IMR-90 (cell line): ENCODE measurements at places on chromosomes 6 and 20. TPM values are rescaled to one million over a fixed set of nuclear protein-coding genes. Genes with fewer than 3 reads are reported as not detected.
A peak's percentile ranks its signal among the peaks of the same experiment; 100 is the strongest.

GRCh38 chr6:39051399-39052122, 3.0 kb downstream of the GLP1R start:
- no peak overlapping the region for H3K4me3 ChIP-seq
- peaks cover 34% of the 10 kb centered on the region for H3K27me3 ChIP-seq
- DNase-seq: no peak
- H3K27ac ChIP-seq: no peak overlapping the region
- H3K4me1 ChIP-seq: no peaks in the 10 kb centered on the region
- H3K36me3 ChIP-seq: no peaks in the 10 kb centered on the region

DNA sequence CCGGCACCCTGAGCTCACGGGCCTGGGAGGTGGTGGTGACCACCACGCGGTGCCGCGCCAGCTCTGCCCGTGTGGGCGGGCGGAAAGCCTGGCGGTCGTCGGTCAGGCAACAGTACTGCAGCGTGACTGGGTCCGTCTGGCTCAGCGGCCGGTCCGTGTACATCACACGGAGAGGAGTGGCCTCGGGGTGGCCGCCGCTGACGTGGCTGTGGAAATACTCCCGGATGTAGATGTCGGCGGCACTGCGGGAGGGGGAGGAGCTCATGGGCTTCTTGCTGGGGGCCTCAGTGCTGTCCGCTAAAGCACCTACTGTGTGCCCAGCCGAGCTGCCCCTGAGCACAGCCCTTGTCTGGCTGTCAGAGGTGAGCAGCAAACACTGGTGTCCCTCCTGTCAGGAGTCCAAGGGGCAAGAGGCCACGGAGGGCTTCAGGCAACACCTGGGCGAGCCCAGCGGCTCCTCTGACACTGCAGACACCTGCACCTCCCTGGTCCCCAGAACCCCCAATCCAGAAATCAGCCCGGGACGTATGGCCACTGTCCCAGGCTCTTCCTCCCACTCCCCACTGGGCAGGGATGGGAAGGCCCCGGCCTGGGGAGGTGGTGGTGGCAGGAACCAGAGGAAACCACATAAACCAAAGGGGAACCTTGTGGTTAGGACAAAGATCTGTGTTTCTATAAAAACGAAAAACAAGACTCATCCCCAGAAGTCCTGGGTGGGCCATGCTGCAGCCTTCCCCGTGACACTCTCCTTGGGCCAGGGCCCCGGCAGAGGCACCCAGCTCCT, 6.5 kb downstream of the HELZ2 start:
- no peak overlapping the region for H3K4me3 ChIP-seq
- H3K27me3 ChIP-seq: no peaks in the 10 kb centered on the region
- peaks cover 48% of the 10 kb centered on the region for H3K36me3 ChIP-seq
- no peak overlapping the region for H3K27ac ChIP-seq

Gene BPIFB2
- not detected in 2 replicates for total RNA-seq

DNA sequence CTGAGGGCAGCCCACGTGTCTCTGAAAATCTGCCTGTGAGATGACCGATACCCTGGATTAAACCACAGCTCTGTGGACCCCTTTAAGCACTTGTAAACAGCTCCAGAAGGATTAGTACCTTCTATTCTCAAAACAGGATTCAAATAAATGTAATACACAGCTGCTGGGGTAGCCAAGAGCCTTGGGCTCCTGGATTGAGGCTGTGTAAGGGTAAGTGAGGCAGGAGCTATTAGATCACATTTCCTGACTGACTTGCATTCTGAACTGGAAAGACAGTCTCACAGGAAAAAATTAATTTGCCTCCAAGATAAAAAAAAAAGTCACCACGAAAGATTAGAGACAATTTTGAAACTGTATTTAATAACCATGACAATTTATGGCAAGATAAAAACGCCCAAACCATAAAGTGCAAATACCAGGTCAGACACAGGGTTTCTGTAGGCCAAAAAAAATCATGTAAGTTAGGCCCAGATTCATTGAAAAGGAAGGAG, 78.0 kb downstream of the TRMT11 start:
- H3K4me3 ChIP-seq: no peak overlapping the region
- peak; percentile 39 for DNase-seq
- no peaks in the 10 kb centered on the region for H3K27me3 ChIP-seq
- peaks cover 6% of the 10 kb centered on the region for H3K4me1 ChIP-seq
- no peak overlapping the region for H3K27ac ChIP-seq

Gene PKHD1
- not detected in 2 replicates for total RNA-seq

Gene CRYBG1
- total RNA-seq: 1.1 TPM in 2 replicates

DNA sequence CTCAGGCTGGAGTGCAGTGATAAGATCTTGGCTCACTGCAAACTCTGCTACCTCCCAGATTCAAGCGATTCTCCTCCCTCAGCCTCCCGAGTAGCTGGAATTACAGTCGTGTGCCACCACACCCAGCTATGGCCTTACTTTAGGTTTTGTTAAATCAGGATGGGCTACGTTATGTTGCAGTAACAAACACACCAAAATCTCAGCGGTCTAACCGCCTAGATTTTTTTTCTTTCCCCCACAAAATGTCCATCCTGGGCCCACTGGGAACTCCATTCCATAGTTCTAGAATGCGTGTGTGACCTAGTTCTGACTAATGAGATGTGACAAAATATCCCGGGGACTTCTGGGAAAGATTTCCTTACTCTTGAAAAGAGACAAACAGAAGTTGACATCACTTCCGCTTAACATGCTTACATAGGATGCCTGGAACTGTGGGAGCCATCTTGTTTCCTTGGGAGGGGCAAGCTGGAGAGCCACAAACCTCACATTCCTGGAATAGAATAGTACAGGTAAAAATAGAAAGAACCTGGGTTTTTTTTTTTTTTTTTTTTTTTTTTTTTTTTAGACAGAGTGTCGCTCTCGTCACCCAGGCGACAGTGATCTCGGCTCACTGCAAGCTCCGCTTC, 42.3 kb upstream of the TRERF1 start:
- H3K27me3 ChIP-seq: no peaks in the 10 kb centered on the region; the same call in 1 of the 2 replicates
- no peak for DNase-seq
- no peaks in the 10 kb centered on the region for H3K4me1 ChIP-seq
- H3K4me3 ChIP-seq: no peak overlapping the region
- no peaks in the 10 kb centered on the region for H3K36me3 ChIP-seq

Gene SRSF12
- 0.28 and 0.36 TPM in 2 replicates for total RNA-seq

DNA sequence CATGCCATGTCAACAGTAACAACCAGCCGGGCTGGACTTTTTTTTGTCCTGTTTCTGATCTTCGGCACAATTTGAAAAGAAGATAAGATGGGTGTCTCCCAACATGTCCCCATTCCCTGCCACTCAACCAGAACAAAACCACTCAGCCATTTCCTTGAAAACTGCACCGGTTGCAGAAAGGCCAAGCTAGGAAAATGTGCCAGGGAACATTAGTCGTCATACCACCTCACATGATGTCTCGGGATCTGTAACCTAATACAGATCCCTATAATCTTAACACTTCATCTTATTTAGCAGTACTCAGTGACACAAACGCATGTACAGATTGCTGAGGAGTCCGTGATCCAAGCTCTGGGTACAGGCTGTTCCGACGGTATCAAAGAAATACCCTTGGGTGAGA, 46.5 kb downstream of the ALDH8A1 start:
- no peaks in the 10 kb centered on the region for H3K27me3 ChIP-seq
- no peaks in the 10 kb centered on the region for H3K36me3 ChIP-seq
- no peak overlapping the region for H3K27ac ChIP-seq
- no peak overlapping the region for H3K4me3 ChIP-seq
- DNase-seq: no peak
- H3K4me1 ChIP-seq: peaks cover 8% of the 10 kb centered on the region

- peaks cover 42% of the 10 kb centered on the region for H3K4me1 ChIP-seq
- no peaks in the 10 kb centered on the region for H3K27me3 ChIP-seq
- no peaks in the 10 kb centered on the region; the same call in 1 of the 2 replicates for H3K36me3 ChIP-seq
- DNase-seq: peak; percentile 35
- no peak overlapping the region for H3K4me3 ChIP-seq
Measured at GRCh38 chr6:16396497-16397319, 158.3 kb downstream of the GMPR start.

Gene DZANK1
- total RNA-seq: 0.54 and 0.83 TPM in 2 replicates

DNA sequence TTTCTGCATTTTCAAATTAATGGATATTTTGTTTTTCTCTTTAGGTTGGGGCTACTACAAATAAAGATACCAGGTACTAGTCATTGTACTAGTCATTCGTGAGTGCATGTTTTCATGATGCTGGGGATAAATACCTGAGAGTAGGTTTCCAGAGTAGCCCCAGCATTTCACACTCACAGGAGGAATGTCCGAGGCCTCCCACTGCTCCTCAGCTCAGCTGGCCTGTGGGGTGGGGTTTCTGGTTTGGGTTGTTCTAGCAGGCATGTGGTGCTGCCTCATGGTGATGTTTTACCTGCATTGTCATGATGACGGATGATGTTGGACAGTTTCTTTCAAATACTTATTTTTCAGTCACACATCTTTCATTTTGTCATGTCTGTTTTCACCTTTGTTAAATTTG, 144.5 kb downstream of the SMOC2 start:
- H3K4me1 ChIP-seq: no peaks in the 10 kb centered on the region
- H3K4me3 ChIP-seq: no peak overlapping the region
- no peaks in the 10 kb centered on the region for H3K27me3 ChIP-seq
- no peak overlapping the region for H3K27ac ChIP-seq

DNA sequence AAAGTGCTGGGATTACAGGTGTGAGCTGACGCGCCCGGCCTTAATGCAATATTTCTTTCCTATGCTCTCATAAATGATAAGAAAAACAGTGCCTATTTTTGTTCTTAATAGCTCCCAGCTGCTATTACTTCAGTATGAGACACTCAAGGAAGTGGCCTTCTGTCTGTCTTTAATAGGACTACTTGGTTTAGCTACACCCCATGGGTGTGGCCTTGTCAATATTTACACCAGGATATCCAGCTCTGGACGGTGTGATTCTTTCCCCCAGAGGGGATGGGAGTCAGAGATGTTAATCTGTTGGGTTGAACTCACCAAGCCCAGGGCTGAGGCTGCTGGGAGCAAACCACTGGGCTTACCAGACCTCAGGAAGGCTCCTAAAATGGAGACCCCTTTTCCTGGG, 134.2 kb downstream of the CEP57L1 start:
- no peaks in the 10 kb centered on the region for H3K36me3 ChIP-seq
- no peak overlapping the region for H3K27ac ChIP-seq
- peaks cover 17% of the 10 kb centered on the region for H3K27me3 ChIP-seq

DNA sequence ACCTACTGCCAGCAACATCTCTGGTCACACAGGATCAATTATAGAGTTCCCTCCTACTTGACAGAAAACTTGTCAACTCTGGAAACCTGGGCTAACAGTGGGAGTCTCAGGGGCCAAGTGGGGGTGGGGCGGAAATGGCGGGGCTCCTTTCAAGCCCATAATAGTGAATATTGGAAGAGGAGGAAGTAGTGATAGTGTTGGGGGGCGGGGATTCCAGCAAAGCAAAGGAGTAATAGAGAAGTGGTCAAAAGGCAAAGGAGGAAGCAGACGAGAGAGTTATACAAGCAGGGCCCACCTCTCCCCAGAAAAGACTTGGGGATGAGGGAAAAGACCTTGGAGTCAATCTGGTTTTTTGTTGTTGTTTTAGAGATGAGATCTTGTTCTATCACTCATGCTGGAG, 2.1 kb downstream of the DEF6 start:
- H3K4me1 ChIP-seq: peaks cover 7% of the 10 kb centered on the region
- H3K4me3 ChIP-seq: no peak overlapping the region
- peaks cover 13% of the 10 kb centered on the region for H3K36me3 ChIP-seq
- no peaks in the 10 kb centered on the region for H3K27me3 ChIP-seq

Gene NKX2-2
- total RNA-seq: not detected in 2 replicates

GRCh38 chr6:20208687-20209378, 3.4 kb downstream of the MBOAT1 start:
- no peaks in the 10 kb centered on the region for H3K36me3 ChIP-seq
- no peak for DNase-seq
- no peak overlapping the region for H3K27ac ChIP-seq
- H3K4me3 ChIP-seq: no peak overlapping the region
- peaks cover 7% of the 10 kb centered on the region; the same call in 1 of the 2 replicates for H3K4me1 ChIP-seq
